ENCODE measurements at places on chromosomes 2 and 18. TPM values are rescaled to one million over a fixed set of nuclear protein-coding genes. Genes with fewer than 3 reads are reported as not detected.

The WNT10A gene
- not detected for total RNA-seq

DNA sequence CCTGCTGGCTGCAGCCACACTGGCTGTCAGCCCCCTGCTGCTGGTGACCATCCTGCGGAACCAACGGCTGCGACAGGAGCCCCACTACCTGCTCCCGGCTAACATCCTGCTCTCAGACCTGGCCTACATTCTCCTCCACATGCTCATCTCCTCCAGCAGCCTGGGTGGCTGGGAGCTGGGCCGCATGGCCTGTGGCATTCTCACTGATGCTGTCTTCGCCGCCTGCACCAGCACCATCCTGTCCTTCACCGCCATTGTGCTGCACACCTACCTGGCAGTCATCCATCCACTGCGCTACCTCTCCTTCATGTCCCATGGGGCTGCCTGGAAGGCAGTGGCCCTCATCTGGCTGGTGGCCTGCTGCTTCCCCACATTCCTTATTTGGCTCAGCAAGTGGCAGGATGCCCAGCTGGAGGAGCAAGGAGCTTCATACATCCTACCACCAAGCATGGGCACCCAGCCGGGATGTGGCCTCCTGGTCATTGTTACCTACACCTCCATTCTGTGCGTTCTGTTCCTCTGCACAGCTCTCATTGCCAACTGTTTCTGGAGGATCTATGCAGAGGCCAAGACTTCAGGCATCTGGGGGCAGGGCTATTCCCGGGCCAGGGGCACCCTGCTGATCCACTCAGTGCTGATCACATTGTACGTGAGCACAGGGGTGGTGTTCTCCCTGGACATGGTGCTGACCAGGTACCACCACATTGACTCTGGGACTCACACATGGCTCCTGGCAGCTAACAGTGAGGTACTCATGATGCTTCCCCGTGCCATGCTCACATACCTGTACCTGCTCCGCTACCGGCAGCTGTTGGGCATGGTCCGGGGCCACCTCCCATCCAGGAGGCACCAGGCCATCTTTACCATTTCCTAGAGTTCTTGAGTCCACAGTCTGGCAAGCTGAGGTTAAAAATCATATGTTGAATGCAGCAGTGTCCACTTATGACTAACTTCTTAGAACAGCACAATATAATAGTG is 741 bp downstream of the GPR148 start:
- no peaks in the 10 kb centered on the region for H3K36me3 ChIP-seq
- no peak overlapping the region for H3K4me3 ChIP-seq
- no peak for DNase-seq
- no peak overlapping the region for H3K27ac ChIP-seq

DNA sequence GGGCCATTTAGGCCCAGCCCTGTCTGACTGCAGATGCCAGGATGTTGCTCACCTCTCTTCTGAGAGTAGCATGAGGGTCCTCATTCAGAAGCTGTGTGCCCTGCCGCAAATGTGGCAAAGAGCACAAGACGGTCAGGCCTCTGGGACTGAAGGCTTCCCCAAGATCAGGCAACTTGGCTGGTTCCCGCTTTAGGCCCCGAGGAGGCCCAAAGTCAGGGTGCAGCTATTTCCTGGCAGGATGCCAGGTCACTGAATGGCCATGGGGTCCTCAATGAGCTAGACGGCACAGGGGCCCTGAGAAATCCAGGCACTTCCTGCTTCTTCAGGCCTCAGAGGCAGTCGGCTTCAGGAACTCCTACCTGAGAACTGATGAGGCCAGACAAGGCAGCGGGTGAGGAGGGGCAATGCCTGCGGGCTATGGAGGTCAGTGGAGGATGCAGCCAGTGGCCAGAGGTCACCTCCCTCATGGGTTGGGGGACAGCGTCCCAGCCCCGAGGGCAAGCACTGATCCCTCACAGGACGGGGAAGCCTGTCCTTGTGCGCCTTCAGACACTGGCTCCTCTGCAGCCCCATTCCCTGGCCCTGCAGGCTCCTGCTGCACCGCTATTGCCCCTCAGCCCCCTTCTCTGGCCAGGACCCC is 44.9 kb downstream of the LMAN2L start:
- no peaks in the 10 kb centered on the region for H3K27me3 ChIP-seq
- H3K36me3 ChIP-seq: no peaks in the 10 kb centered on the region
- H3K4me3 ChIP-seq: no peak overlapping the region
- H3K4me1 ChIP-seq: no peaks in the 10 kb centered on the region
- DNase-seq: no peak

The ACTR2 gene
- total RNA-seq: 160 TPM

- peak; percentile 27 for DNase-seq
- peaks cover 21% of the 10 kb centered on the region for H3K4me1 ChIP-seq
- H3K36me3 ChIP-seq: no peaks in the 10 kb centered on the region
These were observed 93.7 kb upstream of the RAB6C start for GRCh38 chr2:129885735-129886134.

The DYNAP gene
- total RNA-seq: 0.46 TPM

The ZSWIM2 gene
- total RNA-seq: not detected
